ENCODE measurements at places on chromosomes 16 and 17.

DNA sequence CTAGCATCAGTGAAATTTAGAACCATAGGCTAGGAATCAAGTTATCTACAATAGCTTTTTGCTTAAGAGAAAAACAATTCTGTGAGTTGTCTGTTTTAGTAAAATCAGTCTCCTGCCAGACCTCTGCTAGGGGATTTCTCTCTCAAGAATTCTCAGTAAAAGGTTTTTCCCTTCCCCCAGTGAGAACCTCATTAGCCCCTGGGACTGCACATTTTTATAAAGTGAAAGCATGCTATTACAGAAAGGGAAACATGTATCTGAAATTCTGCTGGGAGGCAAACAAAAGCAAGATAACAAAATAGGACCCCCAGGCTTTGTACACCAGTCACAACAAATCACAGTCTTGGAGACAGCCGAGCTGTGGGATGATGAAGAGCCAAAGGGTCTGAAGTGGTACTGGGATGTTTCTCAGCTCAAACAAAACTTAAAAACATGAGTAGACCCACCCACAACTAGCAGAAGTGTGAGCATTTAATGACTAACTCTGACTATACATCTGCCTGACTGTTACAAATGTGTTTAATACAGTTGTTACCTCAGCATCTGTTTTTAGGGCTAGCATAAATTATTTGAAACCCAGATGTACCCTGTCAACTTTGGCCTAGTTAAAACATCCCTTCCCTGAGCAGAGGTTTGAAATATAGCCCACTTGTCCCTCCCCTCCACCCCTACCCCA, 20.0 kb upstream of the GLG1 start:
- DNase-seq: no peak

DNA sequence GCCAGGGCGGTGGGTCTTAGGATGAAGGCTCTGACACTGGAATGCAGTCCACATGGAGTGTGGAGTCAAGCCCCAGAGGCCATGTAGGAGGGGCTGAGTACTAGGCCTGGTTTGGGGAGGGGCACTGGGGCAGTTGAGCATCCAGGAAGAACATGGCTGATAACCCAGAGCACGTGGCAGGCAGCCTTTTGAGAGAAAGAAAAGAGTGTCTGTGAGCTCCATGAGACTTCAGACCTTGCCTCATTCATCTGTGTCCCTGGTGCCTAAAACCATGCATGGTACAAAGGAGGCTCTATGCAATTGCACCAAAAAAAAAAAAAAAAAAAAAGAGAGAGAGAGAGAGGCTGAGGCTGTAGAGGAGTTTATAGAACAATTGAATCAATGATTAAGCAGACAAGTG, 14.6 kb downstream of the SLC46A1 start:
- no peak for DNase-seq

GRCh38 chr16:66908116-66908515, 10.6 kb downstream of the CDH16 start:
- no peak for DNase-seq

DNA sequence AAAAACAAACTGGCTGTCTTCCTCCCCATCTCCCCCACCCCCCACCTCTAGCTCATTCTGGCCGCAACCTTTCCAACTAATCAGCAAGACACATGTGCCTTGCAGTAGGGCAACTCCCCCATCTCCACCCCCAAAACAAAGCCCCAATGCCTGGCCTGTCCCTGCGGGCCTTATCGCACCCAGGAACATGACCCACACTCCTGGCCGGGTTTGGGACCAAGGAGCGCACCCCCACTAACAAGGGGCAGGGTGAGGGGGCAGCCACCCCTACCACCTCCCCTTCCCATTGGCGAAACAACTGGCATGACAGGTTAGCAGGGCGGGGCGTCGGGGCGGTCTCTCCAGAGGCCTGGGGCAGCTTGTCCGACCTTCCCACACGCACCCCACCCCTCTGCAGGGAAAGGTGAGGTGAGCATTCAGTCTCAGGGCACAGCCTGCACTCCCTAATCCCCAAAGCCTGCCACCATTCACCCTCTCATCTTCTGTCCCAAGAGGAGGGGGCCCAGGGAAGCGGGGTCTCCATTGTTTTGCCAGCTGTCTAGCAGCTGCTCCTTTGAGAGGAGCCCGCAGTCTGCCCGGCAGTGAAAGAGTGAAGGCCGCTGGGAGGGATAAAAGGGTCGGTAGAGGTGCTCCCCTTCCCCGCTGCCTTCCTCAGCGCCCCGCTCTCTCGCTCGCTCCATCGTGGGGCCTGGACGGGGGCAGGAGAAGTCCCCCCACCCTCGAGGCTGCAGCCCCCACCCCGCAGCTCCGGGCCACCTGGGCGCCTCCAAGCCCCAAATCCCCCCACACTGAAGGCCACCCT, 765 bp downstream of the MYO18A start:
- DNase-seq: no peak

Data from hypothalamus (tissue), 51 donors.